Vagina (tissue), 2 donors: ENCODE measurements at places on chromosomes 3 and 15.
A peak's percentile ranks its signal among the peaks of the same experiment; 100 is the strongest.

- DNase-seq, result no peak
These were observed 526.0 kb downstream of the FOXP1 start for GRCh38 chr3:71057526-71057894.

DNA sequence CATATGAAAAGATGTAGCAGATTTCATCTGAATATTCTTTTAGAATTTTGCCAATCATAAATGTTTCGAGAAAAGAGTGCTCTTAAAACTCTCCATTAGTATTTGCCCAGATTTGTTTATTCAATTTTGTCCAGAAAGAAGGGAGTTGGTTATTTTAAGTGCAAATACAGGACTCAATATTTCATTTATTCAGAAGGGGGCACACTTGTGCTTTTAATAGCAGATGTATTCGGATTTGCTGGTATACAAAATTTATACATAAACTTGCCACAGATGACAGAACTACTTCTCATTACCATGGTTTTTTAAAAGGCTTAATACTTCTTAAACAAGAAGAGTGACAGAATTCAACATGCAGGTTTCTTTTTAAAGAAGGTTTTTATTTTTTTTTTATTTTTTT, 69.8 kb upstream of the GRM7 start:
- no peak for DNase-seq

- DNase-seq, result no peak
These were observed 176.2 kb downstream of the AKAP13 start for GRCh38 chr15:85556618-85556895.

DNA sequence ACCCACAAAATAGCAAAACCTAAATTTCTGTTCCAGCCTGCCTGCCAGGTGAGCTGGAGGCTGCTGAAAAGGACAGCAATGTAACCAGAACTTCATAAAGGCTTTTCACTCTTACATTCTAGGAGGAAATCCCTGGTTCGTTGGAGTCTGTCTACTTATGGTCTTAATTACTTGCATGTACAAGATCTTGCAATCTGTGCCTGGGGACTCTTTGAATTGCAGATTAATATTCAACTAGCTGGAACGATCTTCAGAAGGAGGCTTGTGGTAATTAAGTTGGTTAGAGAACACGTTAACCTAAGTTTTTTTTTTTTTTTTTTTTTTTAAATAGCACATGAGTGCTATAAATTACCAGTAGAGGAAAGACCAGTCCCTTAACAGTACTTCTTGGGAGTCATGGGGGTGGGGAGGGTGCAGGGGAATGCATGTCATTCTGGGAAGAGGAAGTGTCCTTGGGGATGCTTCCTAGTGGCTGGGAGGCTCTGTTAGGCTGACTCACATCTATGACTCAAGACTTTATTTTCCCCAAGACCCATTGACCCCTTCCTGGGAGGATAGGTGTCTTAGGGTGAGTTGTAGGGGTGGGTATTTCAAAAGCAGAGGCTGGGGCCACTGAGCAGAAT, 139.8 kb downstream of the RAB11A start:
- no peak for DNase-seq

DNA sequence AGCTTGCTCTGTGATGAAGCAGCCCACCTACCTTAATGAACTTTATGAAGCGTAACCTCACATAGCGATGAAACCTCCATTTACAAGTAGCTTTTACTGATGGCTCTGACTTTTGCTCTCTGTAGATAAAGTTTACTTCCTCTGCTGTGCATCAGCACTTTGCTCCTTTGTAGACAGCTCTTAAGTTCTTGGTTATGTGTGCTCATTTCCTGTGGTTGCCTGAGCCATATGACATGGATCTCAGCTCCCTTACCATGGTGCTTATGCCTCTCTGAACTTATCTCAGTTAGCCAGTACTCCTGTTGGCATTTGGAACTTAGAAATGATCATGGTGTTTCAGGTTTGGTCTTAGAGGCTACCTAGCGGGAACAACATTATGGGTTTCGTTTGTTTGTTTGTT, 7.8 kb downstream of the MFSD1 start:
- no peak for DNase-seq

GRCh38 chr3:36648241-36649034, 115.9 kb downstream of the DCLK3 start:
- DNase-seq, result no peak

DNA sequence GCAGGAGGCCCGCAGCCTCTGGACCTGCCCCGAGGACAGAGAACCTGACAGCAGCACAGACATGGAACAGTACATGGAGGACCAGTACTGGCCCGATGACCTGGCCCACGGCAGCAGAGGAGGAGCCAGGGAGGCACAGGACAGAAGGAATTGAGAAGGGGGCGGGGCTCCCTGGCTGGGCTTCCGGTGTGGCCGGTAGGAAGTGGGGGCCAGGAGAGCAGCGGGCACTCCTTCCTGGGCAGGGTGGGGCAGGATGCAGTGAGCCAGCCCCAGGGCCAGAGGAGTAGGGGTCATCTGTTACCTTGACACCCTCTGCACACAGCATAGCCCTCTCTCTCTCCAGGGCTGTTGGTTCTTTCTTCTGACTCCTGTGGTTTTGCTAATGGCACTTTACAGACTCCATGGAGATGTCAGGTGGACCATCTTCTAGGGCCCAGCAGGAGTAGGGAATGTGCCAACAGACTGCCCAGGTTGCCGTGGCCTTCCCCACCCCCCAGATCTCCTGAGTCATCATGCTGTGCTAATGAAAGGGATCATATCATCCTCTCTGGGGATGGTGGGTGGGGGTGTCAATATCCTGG, 8.6 kb upstream of the ISG20 start:
- DNase-seq, result no peak

- no peak for DNase-seq
These were observed 4.2 kb upstream of the TATDN2 start for GRCh38 chr3:10244009-10244408.

DNA sequence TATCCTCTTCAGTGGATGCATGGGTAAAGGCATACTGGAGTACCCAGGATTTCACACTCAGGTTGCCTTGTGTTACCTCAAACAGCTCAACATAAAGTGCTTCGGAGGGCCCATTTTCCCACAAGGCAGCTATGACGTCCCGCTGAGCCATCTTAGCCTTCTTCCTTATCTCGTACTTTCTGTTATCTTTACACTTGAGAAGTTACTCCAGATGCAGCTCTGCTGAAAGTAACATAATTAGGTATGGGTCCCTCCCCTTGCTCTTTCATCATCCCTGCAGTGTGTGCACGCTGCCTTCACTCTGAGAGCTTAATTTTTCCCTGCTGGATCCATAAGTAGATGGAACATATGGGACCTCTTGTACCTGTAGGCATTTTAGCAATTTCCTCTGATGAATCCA, 410.3 kb downstream of the AGBL1 start:
- no peak for DNase-seq

- DNase-seq, result no peak
These were observed 27.5 kb downstream of the SMAD3 start for GRCh38 chr15:67092752-67093503.

GRCh38 chr3:64187065-64187959, 38.0 kb downstream of the PRICKLE2 start:
- DNase-seq, result no peak

GRCh38 chr3:170259907-170260306, 37.7 kb downstream of the PRKCI start:
- no peak for DNase-seq

- no peak for DNase-seq
These were observed 315.6 kb upstream of the THBS1 start for GRCh38 chr15:39265261-39265660.

GRCh38 chr15:82874961-82875360, 65.5 kb downstream of the WHAMM start:
- no peak for DNase-seq

- DNase-seq, result no peak
These were observed 49.1 kb downstream of the TRANK1 start for GRCh38 chr3:36895496-36896409.

DNA sequence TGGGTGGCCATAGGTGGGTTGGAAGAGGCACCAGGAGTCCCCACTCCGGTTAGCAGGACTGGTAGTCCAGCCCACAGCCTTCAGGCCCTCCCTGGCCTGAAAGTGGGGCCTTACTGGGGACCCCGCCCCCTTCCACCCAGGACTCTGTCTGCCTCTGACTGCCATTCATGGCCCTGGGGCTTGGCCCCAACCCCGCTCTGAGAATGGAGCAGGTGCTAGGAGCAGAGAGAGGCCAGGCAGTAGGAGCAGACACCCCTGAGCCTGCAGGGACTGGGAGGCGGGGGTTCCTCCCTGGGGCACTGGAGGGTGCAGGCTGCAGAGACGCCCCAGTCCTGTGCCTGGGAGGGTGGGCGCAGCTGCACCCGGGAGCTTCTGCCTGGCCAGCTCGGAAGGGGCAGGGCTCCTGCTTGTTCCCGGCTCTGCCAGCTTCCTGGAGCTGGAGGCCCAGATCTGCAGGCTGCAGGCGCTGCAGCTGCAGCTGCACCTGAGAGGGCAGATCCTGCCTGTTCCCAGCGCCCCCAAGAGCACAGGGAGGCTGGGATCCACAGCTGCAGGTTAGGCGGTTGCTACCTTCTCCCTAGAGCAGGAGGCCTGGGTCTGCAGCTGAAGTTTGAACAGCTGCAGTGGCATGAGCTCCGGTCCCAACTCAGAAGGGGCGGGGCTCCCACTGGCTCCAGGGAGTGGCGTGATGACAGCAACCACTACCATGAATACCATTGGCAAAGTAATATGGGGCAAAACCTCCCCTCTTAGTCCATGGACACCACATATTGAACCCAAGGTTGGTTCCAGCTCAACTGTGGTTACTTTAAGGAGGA, 194.7 kb downstream of the SQOR start:
- no peak for DNase-seq

DNA sequence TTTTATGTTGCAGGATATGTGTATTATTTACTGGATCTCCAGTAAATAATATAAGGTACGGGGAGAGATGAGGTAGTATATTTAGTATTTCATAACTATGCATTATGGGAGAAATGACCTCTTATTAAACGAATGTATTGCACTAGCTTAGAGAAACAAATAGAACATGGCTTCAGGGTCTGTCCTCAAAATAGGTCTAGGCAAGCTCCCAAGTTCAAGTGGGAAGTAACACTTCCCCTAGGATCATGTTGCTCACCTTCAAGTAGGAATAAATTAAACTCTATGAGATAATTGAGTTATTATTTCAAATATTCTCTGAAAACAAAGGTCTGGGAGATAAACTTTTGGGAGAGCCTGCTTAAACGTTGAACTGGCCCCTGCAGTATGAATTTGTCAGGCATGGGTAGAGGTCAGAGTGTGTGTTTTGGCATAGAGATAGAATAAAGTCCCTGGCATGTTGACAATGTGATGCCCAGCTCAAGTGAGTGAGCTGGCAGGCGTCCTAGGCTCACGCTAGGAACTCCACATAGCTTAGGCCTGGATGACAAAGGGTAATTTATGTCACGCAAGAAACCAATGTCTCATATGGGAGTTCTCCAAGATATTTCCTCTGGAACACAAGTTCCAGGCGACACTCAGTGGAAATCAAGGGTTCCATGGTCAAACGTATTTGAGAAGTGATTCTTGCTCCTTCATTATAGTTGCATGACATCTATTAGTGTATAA, 236.8 kb downstream of the CACNA2D3 start:
- no peak for DNase-seq

GRCh38 chr3:36729204-36730056, 34.9 kb downstream of the DCLK3 start:
- DNase-seq, result no peak

DNA sequence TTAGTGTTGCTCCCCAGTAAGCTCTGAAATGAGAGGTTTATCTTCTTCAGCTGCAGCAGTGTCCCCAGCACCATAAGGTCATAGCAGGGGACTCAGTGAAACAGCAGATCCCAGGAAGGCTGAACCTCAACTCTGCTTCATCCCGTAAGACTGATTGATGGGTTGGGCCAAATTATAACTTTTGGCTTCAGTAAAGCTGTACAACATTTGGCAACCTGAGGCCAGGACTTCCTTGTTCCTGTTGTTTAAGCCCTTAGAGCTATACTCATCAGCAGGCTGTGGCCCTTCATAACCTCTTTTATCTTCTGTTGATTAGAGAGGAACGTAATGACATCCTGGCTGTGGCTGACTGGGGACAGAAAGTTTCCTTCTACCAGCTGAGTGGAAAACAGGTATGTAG, 29.0 kb downstream of the IFT122 start:
- DNase-seq, result no peak

- no peak for DNase-seq
These were observed 1.1 kb downstream of the FAN1 start for GRCh38 chr15:30904812-30905211.

- DNase-seq, result no peak
These were observed 74.0 kb downstream of the OXNAD1 start for GRCh38 chr3:16338999-16339398.

DNA sequence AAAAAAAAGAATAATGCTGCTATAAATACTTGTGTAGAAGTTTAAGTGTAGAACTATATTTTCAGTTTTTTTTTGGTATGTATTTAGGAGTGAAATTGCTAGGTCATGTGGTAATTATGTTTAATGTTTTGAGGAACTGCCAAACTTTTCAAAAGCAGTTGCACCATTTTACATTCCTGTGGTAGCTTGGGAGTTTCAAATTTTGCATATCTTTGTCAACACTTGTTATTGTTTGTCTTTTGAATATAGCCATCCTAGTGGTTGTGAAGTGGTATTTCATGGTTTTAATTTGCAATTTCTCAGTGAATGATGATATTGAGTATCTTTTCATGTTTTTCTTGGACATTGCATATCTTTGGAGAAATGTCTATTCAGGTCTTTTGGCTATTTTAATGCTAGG, 30.4 kb downstream of the SKIL start:
- DNase-seq, result no peak

GRCh38 chr3:18237251-18238005, 187.7 kb downstream of the SATB1 start:
- no peak for DNase-seq

GRCh38 chr3:175836617-175837016, 977.5 kb downstream of the NAALADL2 start:
- DNase-seq, result no peak

GRCh38 chr15:101566748-101567488, 77.4 kb upstream of the PCSK6 start:
- peak; percentile 81 for DNase-seq

GRCh38 chr15:66761726-66762595, 59.9 kb downstream of the SMAD6 start:
- no peak for DNase-seq

DNA sequence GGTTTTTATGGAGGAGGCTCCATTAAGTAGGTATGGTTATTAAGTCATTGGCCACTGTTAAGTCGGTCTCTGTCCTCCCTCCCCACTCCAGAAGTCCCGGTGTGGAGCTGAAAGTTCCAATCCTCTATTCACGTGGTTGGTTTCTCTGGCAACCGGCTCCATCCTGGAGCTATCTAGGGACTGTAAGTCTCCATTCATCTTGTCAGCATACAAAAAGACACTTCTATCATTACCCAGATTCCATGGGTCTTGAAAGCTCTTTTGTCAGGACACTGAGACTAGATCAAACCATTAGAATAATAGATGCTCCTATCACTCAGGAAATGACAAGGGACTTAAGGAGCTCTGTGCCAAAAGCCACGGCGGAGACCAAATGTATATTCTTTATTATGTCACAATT, 110.3 kb downstream of the PIK3CB start:
- no peak for DNase-seq

- DNase-seq, result no peak
These were observed 107.9 kb downstream of the P3H2 start for GRCh38 chr3:190012784-190013183.
